Right atrium auricular region (tissue), 2 donors: ENCODE measurements at places on chromosomes 6 and 20. TPM values are rescaled to one million over a fixed set of nuclear protein-coding genes. Genes with fewer than 3 reads are reported as not detected.

GPLD1 gene
- total RNA-seq, result 0.33 TPM

DEF6 gene
- 1.4 TPM for total RNA-seq

- H3K36me3 ChIP-seq, result no peaks in the 10 kb centered on the region
- H3K27ac ChIP-seq, result no peak overlapping the region
- no peak overlapping the region for H3K4me3 ChIP-seq
- H3K27me3 ChIP-seq, result no peaks in the 10 kb centered on the region
- H3K4me1 ChIP-seq, result peaks cover 13% of the 10 kb centered on the region
Measured at GRCh38 chr6:142380626-142381025, 78.8 kb downstream of the ADGRG6 start.

GRCh38 chr6:1597924-1598323 is 11.8 kb upstream of the FOXC1 start:
- no peak overlapping the region for H3K4me3 ChIP-seq
- no peaks in the 10 kb centered on the region for H3K27me3 ChIP-seq
- H3K27ac ChIP-seq, result no peak overlapping the region
- no peak for DNase-seq
- H3K4me1 ChIP-seq, result peaks cover 8% of the 10 kb centered on the region

DNA sequence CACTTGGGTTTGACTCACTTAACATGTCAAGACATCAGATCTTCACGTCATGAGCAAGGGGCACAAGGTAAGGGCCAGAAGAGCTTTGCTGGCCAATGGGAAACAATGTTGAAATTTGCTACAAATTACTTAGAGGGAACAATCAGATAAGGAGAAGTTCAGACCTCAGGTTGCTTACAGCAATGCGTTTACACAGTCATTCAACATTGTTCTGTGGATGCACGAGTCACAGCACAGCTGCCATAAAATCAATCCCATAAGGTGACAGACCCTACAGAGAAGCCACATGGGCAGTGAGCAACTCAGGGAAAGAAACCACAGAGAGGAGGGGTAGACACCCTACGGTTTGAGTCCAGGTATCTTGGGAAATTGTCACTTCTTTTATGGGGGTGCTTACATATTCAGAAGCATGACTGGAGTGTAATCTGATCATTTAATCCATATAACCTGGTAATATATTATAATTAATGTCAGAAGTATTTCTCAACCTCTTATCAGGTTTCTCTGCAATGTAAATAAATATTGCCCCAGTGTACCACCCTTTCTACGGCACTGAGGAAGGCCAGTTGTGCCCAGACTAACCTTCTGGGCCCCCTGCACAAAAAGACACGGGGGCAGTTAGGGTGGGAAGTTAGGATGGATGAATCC is 2.3 kb upstream of the SLC22A2 start:
- no peak overlapping the region for H3K4me3 ChIP-seq
- H3K4me1 ChIP-seq, result no peaks in the 10 kb centered on the region
- no peak for DNase-seq

GRCh38 chr20:57785061-57785460 is 75.2 kb upstream of the PMEPA1 start:
- H3K36me3 ChIP-seq, result no peaks in the 10 kb centered on the region
- DNase-seq, result no peak
- no peaks in the 10 kb centered on the region for H3K4me1 ChIP-seq
- no peak overlapping the region for H3K4me3 ChIP-seq
- no peaks in the 10 kb centered on the region for H3K27me3 ChIP-seq
- no peak overlapping the region for H3K27ac ChIP-seq

GRCh38 chr6:45661661-45662060 is 283.9 kb upstream of the SUPT3H start:
- no peak for DNase-seq
- no peak overlapping the region for H3K4me3 ChIP-seq
- H3K36me3 ChIP-seq, result no peaks in the 10 kb centered on the region
- H3K4me1 ChIP-seq, result no peaks in the 10 kb centered on the region
- H3K27me3 ChIP-seq, result peaks cover 5% of the 10 kb centered on the region
- no peak overlapping the region for H3K27ac ChIP-seq

PROCR gene
- total RNA-seq, result 37.7 TPM
